Activated CD4-positive, alpha-beta T cell treated with anti-CD3 and anti-CD28 coated beads, Interleukin-2, amount 10 ng/mL, durations not matched to agents 24 days and 14 days (primary cell): ENCODE measurements at places on chromosomes 1 and 21. TPM values are rescaled to one million over a fixed set of nuclear protein-coding genes. Genes with fewer than 3 reads are reported as not detected.

Gene RIMKLA
- total RNA-seq: 5.0 and 5.5 TPM in 2 replicates

Gene KIF2C
- total RNA-seq: 78.1 and 82.7 TPM in 2 replicates

Gene HHIPL2
- total RNA-seq: 0.19 and 0.82 TPM in 2 replicates

Gene CD247
- total RNA-seq: 183 and 186 TPM in 2 replicates

Gene BATF3
- 100.0 and 100 TPM in 2 replicates for total RNA-seq

Gene PRDX6
- total RNA-seq: 127 and 131 TPM in 2 replicates

Gene LORICRIN
- not detected in 2 replicates for total RNA-seq

GRCh38 chr1:235649368-235650163, at the start of gene GNG4:
Gene GNG4, minus strand, starts transcription at chr1:235649784. Its CDS starts 65,946 bp downstream, at chr1:235583838.
- peak; percentile 80 for DNase-seq
- peak within 1 kb of the TSS; percentile 96 for H3K4me3 ChIP-seq
- H3K4me1 ChIP-seq: peaks cover 32% of the 10 kb centered on the region
- H3K36me3 ChIP-seq: peaks cover 25% of the 10 kb centered on the region

- H3K36me3 ChIP-seq: no peaks in the 10 kb centered on the region
- H3K27ac ChIP-seq: no peak overlapping the region
- no peaks in the 10 kb centered on the region for H3K27me3 ChIP-seq
- no peak overlapping the region for H3K4me3 ChIP-seq
- no peak for DNase-seq
- peaks cover 4% of the 10 kb centered on the region for H3K4me1 ChIP-seq
Observed at GRCh38 chr1:175503538-175503937, 239.9 kb downstream of the TNR start.

DNA sequence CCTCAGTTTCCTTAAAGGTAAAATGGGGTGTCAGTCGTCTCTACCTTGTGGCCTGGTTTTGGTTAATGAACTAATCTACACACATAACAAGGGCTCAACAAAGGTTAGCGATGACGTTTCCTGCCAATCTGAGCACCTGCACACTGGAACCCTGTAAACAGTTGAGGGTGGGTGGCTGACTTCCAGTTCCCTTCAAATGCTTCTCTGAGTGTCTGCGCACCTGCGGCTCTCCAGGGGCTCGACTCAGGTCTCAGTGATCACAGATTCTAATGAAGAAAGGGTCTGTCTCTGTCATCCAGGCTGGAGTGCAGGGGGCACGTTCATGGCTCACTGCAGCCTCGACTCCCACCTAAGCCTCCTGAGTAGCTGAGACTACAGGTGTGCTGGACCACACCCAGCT, 3.3 kb upstream of the AGPAT3 start:
- no peaks in the 10 kb centered on the region for H3K27me3 ChIP-seq
- H3K4me3 ChIP-seq: no peak overlapping the region
- no peak overlapping the region for H3K27ac ChIP-seq
- H3K4me1 ChIP-seq: peaks cover 12% of the 10 kb centered on the region

DNA sequence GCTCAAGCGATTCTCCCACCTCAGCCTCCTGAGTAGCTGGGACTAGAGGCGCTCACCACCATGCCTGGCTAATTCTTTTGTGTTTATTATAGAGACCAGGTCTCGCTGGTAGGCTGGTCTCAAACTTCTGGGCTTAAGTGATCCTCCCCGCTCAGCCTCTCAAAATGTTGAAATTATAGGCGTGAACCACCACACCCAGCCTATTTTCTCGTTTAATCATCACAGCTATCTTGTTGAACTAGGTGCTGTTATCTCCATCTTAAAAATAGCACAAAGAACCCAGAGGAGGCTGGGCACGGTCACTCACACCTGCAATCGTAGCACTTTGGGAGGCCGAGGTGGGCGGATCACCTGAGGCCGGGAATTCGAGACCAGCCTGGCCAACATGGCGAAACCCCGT, 28.1 kb downstream of the COL16A1 start:
- H3K36me3 ChIP-seq: no peaks in the 10 kb centered on the region
- no peaks in the 10 kb centered on the region for H3K4me1 ChIP-seq
- H3K4me3 ChIP-seq: no peak overlapping the region
- H3K27me3 ChIP-seq: peaks cover 9% of the 10 kb centered on the region
- no peak overlapping the region for H3K27ac ChIP-seq

- no peaks in the 10 kb centered on the region for H3K36me3 ChIP-seq
- H3K27me3 ChIP-seq: no peaks in the 10 kb centered on the region
- H3K4me1 ChIP-seq: peaks cover 10% of the 10 kb centered on the region
- H3K27ac ChIP-seq: no peak overlapping the region
- no peak for DNase-seq
- H3K4me3 ChIP-seq: no peak overlapping the region
Observed at GRCh38 chr1:55250399-55251075, 35.4 kb upstream of the USP24 start.

DNA sequence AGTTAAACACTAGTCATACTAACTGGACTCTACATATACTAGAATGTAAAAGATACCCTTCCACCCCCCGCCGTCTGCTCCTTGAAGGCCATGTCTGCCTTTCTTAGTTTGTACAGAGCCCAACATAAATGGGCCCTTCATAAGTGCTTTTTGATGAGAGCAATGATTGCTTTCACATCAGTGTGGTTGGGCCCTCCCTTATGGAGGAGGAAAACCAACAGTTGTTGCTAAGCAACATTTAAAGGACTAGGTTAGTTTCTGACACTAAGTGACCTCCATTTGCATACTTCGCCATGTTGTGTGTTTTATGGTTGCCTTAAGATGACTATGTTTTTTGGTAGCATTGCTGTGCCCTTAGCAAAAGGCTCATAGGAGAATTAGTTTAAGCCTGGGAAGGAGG, 182.0 kb upstream of the SGIP1 start:
- peaks cover 74% of the 10 kb centered on the region for H3K4me1 ChIP-seq
- peak overlapping the region; percentile 80 for H3K4me3 ChIP-seq
- no peaks in the 10 kb centered on the region for H3K27me3 ChIP-seq
- peak overlapping the region; percentile 90 for H3K27ac ChIP-seq

DNA sequence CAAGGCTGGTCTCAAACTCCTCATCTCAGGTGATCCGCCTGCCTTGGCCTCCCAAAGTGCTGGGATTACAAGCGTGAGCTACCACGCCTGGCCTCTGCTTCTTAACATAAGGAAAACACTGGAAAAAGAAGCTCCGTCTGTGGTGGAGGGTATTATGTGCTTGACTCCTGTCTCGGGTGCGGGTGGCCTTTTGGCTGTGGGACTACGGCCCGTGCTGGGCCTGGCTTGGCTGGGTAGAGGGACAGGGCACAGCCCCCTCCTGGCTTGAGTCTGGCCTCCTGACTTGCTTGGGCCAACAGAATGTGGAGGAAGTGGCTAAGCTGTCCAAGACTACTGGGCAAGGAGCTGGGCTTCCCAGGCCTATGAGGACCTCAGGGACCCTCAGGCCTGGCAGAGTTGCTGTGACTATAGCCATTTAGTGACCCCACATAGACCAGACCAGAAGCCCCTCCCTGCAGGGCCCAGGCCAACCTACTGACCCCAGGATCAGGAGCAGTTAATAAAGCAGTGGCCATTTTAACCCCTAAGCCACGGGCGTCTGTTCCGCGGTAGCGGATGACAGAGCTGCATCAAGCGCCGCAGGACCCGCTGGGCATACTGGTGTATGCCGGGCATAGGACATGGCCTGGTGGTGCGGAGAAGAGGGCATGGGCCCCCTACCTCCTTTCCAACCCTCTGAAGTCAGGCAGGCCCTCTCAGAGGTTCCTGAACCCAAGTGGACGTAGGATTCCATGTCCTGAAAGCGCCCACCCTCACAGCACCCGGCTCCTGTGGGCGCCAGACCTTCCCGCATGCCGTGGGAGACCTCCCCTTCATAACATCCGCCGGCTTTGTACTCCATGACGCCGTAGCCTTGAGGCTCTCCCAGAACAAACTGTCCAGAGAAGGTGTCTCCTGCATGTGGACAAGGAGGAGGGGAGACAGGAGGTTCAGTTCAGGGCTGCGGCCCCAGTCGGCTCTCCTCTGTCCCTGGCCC, 4.4 kb downstream of the MORN1 start:
- no peak overlapping the region for H3K4me3 ChIP-seq
- no peaks in the 10 kb centered on the region for H3K36me3 ChIP-seq
- H3K27ac ChIP-seq: no peak overlapping the region
- DNase-seq: no peak

DNA sequence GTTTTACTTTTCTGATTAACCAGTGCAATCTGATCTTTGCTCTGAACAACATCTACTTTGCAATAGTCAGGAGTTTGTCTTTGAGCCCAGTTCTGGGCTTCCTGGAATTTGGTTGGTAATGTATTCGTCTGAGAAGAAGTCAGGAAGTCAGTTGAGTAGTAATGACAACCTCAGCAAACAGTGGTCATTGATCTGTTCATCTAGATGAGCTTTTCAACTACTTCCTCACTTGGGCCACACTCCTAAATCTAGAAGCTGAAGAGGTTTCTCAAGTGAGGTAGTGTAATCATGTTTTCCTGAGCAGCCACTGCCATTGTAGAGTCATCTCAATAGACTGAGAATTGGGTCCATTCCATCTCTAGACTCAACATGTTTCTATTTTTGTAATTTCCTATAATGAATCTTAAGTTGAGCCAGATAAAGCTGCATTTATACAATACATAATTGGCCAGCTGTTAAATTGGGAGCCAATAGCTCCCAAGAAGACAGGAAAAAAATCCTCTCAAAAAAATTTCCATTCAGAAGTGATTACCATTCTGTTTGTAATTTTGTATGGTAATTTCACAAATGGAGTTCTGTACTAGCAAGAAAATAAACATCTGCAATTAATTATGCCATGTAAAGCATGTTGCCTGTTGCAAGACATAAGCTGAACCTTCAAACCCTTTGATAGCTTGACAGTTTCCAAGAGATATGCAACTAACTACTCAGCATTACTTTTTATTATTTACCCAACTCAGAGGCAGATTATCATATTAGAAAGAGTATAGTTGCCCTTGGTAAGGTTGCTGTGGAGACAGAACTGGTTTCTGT, 49.6 kb downstream of the WDR64 start:
- H3K27ac ChIP-seq: no peak overlapping the region
- DNase-seq: peak; percentile 40
- no peaks in the 10 kb centered on the region for H3K36me3 ChIP-seq
- no peak overlapping the region for H3K4me3 ChIP-seq
- peaks cover 3% of the 10 kb centered on the region for H3K4me1 ChIP-seq
- no peaks in the 10 kb centered on the region for H3K27me3 ChIP-seq

- no peak overlapping the region for H3K4me3 ChIP-seq
- no peaks in the 10 kb centered on the region for H3K36me3 ChIP-seq
- no peaks in the 10 kb centered on the region for H3K27me3 ChIP-seq
- no peak overlapping the region for H3K27ac ChIP-seq
- DNase-seq: no peak
Observed at GRCh38 chr1:45134461-45134873, 71.9 kb downstream of the ZSWIM5 start.

DNA sequence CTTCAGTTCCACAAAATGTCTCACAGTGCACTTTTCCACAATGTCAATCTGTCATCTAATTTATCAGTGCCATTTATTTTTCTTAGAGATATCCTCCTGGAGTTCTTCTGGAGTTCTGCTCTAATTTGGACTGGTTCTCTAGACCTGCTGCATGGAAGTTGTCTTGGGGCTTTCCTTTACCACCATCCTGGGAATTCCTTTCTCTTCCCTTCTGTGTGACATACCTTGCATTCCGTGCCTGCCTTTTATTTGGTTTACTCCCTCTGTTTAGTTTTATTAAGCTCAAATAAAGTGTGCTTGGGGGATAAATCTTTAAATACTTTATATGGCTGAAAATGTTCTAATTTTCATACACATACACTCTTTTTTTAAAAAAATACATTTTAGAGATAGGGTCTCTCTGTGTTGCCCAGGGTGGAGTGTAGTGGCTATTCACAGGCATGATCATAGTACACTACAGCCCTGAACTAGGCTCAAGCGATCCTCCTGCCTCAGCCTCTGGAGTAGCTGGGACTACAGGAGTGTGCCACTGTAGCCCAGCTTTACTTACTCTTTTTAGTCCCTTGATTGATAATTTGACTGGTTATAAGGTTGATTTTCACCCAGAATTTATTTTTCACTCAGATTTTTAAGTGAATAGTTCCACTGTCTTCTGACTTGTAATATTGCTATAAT, 14.4 kb downstream of the MTF2 start:
- H3K4me3 ChIP-seq: no peak overlapping the region
- no peak for DNase-seq
- no peaks in the 10 kb centered on the region for H3K27me3 ChIP-seq
- peaks cover 24% of the 10 kb centered on the region for H3K4me1 ChIP-seq
- H3K36me3 ChIP-seq: peaks cover 20% of the 10 kb centered on the region

GRCh38 chr1:69498711-69499110, 69.0 kb upstream of the LRRC7 start:
- no peaks in the 10 kb centered on the region for H3K27me3 ChIP-seq
- no peak overlapping the region for H3K27ac ChIP-seq
- no peaks in the 10 kb centered on the region for H3K4me1 ChIP-seq
- H3K4me3 ChIP-seq: no peak overlapping the region

DNA sequence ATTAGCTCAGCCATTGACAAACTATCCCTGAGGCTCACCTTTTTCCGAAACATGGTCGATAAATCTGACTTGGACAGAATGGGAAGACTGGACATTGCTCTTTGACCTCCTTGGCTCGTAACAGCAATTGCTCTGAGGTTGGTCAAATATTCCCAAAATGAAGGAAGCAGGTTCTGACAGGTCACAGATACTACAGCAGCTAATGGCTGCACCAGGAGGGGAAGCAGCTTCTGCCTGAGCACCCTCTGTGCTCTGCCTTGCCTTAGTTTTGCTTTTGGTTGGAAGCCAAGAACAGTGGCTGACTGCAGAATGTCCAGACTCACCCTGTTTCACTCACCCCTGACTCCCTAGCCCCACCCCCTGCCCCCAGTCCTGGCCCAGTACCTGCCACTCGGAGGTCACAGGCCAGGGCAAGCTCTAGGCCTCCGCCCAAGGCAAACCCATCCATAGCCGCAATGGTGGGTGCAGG, 15.4 kb downstream of the ECHDC2 start:
- H3K27ac ChIP-seq: no peak overlapping the region
- DNase-seq: no peak
- H3K4me1 ChIP-seq: peaks cover 2% of the 10 kb centered on the region
- no peak overlapping the region for H3K4me3 ChIP-seq

DNA sequence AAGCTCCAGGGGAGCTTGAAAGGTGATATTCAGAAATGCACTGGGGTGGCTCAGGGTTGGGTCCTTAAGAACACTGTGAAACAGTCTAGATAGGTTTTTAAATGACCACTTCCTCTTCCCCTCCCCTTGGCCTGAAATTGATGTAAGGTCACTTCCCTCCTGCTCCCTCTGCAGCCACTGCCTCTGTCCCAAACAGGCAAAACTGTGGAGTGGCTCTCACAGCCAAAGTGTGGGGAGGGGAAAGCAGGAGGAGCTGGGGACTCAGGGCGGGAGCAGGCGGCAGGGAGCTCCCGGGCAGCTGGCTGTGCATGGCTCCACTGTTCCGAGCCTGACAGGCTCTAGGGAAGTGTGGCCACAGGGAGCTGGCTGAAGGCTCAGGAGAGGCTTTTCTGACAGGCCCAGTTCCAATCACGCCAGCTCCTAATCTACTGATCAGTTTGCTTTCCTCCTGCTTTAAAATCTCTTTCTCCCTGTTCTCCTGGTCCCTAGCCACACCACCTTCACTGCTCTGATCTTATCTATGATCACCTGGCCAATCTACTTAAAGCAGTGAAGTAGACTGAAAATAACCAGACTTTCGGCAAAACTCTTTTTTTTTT, 5.1 kb upstream of the CSRP1 start:
- H3K36me3 ChIP-seq: peaks cover 5% of the 10 kb centered on the region
- DNase-seq: no peak
- H3K27me3 ChIP-seq: no peaks in the 10 kb centered on the region

- no peak for DNase-seq
- H3K27ac ChIP-seq: no peak overlapping the region
- H3K36me3 ChIP-seq: no peaks in the 10 kb centered on the region
- H3K4me1 ChIP-seq: no peaks in the 10 kb centered on the region
- H3K27me3 ChIP-seq: peaks cover 5% of the 10 kb centered on the region
Observed at GRCh38 chr1:117820694-117821381, 108.6 kb downstream of the GDAP2 start.
